ENCODE measurements at places on chromosomes 1 and 21.

- no peak for DNase-seq
These were observed 187.4 kb downstream of the CYYR1 start for GRCh38 chr21:26385721-26386120.

- no peak for DNase-seq
These were observed 27.2 kb upstream of the ADAR start for GRCh38 chr1:154635171-154635570.

- no peak for DNase-seq
These were observed 893.4 kb upstream of the ADGRL4 start for GRCh38 chr1:79899914-79900313.

GRCh38 chr1:59113876-59114457, 182.9 kb upstream of the FGGY start:
- DNase-seq = no peak

DNA sequence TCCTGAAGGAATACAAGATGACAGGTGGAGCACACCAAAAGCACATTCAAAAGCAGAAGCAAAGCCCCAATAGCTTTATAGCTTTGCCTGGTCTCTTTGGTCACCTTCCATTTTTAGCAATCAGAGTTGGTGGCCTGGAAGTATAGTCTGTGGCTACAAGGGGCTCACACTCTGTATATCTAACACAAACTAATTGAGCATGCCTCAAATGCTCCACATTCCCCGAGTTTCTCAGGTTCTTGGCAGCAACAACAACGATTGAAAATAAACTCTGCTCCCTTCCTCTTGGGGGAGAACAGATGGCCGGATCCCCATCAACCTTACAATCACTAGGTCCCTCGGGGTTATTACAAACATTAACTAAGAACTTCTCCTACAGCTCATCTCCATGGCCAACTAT, 24.9 kb upstream of the TADA1 start:
- no peak for DNase-seq

DNA sequence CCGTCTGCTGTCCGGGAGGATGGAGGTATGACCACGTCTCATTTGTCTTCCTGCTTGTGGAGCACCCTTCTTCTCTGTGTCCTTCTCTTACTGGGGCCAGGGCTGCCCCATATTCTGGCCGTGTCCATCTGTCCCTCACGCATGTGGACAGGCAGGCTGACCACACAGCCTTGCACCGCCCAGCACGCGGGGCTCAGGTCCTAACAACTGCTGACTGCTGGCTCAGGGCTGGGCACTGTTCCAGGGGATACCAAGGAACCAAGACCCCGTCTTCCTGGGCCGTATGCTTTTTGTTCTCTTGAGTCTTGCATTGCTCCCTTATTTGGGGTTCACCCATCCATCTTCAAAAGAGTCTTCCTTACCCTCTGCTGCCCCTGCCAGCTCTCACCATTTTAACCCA, 17.5 kb upstream of the SPSB1 start:
- DNase-seq = no peak

GRCh38 chr1:93848350-93848883, 30.6 kb downstream of the DNTTIP2 start:
- DNase-seq = no peak
